Iris pigment epithelial cell (primary cell): ENCODE measurements at places on chromosomes 7 and 10.

- DNase-seq: no peak
Measured at GRCh38 chr10:4016214-4016740, 231.3 kb upstream of the KLF6 start.

- DNase-seq: no peak
Measured at GRCh38 chr7:151451156-151451555, 11.2 kb upstream of the CRYGN start.

- no peak for DNase-seq
Measured at GRCh38 chr10:69056536-69057260, 31.2 kb upstream of the SRGN start.

DNA sequence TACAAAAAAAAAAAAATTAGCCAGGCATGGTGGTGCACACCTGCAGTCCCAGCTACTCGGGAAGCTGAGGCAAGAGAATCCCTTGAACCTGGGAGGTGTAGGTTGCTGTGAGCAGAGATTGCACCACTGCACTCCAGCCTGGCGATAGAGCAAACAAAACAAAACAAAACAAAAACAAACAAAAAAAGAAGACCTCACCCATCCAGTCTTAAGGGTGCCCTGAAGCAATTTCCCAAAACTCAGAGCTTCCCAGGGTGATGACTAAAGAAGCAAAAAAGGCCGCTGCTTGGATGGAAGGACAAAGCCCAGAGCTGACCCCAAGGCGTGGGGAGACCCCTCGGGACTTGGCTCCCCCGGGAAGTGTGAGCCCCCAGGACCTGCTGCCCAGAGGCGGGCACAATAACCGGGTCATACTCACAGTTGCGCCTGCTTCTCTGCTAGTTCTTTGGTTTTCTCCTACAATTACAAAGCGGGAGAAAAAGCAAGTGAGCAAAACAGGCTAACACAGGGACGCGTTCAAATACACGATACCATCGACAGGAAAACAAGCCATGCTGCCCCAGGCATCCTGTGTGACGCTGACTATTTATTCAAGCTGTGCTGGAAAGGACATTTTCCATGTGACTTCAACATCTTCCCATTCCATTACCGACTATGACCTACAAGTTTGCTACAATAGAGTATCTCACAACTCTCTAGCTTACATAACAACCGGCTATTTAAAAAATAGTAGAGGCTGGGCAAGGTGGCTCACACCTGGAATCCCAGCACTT, 29.9 kb downstream of the PAPOLB start:
- no peak for DNase-seq

DNA sequence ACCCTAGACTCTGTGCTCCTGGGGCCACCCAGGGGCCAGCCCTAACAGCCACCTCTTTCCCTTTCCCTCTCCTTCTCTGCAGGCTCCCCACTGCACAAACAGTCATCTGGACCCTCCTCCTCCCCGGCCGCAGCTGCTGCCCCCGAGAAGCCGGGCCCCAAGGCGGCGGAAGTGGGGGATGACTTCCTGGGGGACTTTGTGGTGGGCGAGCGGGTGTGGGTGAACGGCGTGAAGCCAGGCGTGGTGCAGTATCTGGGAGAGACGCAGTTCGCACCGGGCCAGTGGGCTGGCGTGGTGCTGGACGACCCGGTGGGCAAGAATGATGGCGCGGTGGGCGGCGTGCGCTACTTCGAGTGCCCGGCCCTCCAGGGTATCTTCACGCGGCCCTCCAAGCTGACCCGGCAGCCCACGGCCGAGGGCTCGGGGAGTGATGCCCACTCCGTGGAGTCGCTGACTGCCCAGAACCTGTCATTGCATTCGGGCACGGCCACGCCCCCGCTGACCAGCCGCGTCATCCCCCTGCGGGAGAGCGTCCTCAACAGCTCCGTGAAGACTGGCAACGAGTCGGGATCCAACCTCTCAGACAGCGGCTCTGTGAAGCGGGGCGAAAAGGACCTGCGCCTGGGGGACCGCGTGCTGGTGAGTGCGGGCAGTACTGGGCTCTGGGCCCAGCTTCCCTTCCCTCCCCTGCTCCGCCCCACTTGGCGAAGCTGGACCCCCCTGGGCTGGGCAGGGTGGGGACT, 49.3 kb downstream of the CLIP2 start:
- no peak for DNase-seq

GRCh38 chr7:79221211-79221610, 232.3 kb downstream of the MAGI2 start:
- no peak for DNase-seq

DNA sequence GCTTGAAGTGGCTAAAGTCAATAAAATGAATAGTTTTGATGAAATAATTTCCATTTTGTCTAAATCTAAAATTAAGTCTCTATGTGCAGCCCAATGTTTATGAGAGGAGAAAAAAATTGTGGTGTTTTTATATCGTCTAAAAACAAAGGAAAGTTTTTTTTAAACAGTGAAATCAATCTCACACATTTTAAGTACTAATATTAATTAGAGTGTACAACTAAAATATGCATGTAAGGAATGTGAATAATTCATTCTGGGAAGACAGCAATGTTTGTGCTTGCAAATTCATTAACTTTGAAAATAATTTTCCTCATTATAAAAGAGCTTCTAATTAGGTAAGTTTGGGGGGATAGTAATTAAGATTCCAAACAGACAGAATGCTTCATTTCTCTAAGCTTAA, at the start of gene NPVF:
NPVF (minus strand) TSS at position 101 of the 400 bp plus-strand sequence; CDS start at position 54, 47 bp downstream.
- DNase-seq: no peak

- DNase-seq: peak; percentile 93
Measured at GRCh38 chr10:91198781-91199180, 21.7 kb upstream of the PCGF5 start.

DNA sequence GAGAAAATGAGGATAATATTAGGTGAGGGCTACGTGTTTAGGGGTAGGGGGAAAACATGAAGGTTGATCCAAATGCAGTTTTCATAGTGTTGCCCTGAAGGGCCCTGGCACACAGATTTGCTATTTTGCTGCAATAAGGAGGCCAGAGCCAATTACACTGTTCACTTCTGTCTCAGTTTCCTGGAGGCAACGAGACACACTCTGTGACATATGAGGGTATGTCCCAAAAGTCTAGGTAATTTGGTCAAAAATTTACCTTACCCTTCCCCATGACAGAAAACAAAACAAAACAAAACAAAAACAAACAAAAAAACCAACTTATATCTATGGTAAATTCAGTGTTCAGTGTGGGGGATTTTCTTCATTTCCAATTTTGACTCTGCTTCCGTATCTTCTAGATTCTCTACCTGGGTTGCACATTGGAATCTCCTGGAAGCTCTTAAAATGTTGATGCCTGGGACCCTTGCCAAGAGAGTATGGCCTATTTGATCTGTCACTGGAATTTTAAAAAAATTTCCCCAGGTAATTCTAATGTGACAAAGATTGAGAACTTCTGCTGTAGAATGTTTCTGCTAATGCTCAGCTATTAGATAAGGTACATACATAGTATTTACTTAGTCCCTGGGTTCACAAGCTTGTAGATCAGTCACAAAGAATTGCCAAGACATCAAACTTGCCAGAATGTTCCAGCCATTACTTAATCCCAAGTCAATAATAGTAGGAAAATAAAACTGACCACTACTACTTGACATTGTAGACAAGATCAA, 139.5 kb downstream of the SEMA3E start:
- DNase-seq: no peak

DNA sequence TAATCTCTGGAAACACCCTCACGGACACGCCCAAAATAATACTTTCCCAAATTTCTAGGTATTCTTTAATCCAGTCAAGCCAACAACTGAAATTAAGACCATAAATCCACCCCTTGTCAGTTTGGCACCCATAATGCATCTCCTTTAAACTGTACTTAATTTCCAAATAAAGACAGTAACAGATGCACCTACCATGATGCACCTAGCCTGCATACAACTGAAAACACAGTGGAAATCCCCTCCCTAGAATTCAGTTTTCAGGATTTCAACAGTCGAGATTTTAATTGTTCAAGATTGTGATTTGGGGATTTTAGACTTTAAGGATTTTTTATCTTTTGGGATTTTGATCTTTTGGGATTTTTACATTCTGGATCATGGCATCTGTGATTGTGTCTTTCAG, 17.1 kb downstream of the STK17A start:
- DNase-seq: no peak

- DNase-seq: no peak
Measured at GRCh38 chr10:33434933-33435332, 100.5 kb upstream of the NRP1 start.

DNA sequence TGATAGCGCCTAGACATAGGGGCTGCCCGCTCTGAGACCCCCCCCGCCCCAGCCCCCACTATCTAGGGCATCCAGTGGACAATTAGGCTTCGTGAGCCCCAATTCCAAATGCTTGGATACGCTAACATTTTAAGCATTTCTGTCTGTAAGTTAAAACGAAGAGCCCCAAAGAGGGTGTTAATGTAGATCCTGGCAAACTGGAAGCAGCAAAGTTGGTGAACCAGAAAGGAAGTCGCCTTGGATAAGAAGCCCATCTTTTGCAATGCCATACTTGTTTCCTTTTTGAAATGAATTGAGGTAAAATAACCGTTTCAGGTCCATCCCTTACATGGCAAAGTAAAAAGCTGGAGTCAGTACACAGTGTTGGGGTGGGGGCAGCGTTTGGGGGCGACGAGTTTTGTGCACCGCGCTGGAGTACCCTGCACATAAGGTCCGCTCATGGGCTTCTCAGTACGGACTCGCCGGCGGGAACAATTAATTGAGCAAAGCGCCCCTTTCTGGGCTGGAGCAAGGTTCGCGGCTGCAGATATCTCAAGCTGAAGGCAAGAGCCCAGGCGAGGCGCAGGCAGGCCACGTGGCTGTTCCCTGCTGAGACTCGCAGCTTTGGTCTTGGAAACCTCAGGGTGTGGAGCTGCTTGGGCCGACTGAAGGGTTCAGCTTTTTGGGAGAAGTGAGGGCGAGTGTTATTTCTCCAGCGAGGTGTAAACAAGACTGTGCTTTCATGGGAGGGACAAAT, 1.4 kb upstream of the TWIST1 start:
- DNase-seq: no peak

- no peak for DNase-seq
Measured at GRCh38 chr7:81005254-81005653, 86.4 kb upstream of the SEMA3C start.

DNA sequence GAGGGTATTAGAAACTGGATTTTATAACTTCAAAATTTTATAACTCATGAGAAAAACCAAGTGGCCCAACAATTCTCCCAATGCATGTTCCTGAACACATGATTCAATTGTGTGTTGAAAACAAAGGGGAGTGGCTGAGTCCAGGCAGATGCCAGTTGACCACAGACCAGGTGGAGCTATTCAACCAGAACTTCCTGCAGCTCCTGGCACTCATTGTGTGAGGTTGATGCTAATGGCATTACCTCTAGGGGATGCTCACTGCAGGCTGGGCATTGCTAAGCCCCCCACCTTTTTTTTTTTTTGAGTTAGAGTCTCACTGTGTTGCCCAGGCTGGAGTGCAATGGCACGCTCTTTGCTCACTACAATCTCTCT, 20.3 kb downstream of the MYOF start:
- DNase-seq: peak; percentile 75
